Thoracic aorta (tissue), 2 donors: ENCODE measurements at places on chromosomes 7 and 10. TPM values are rescaled to one million over a fixed set of nuclear protein-coding genes. Genes with fewer than 3 reads are reported as not detected.

The FAM185A gene
- 22.4 TPM for total RNA-seq

DNA sequence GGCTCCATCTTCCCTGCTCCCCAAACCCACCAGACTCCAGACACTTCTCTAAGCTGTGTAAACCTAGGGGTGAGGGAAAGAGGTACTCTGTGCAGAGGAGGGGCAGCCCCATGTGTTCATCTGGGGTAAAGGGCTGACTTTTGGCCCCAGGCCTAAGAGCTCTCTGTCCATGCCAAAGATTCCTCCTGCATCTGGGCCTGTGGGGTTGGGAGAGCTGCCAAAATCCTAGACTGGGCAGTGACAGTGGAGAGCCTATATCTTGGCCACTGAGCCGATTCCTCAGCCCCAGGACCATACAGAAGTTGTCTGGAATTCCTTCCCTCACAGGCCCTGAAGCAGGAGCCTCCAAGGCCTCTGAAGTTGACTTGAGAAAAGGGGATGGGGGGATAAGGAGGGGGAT lies 25.3 kb upstream of the LEP start:
- DNase-seq, result no peak
- no peaks in the 10 kb centered on the region for H3K36me3 ChIP-seq
- H3K27ac ChIP-seq, result no peak overlapping the region
- H3K4me3 ChIP-seq, result no peak overlapping the region

DNA sequence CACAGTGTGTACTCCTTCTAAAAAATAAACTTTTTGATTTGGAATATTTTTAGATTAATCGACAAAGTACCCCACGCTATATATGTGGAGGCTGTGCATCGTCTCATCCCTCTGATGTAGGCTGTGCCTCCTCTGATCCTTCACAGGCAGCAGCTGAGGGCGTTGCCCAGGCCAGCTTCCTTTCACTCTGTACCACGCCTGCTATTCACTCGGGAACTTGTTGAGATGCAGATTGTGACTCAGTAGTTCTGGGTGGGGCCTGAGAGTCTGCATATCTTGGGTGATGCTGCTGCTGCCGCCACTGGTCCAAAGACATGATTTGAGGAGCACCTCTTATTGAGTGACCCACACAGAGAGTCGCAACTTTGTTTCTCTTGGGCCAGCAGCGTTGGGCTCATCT lies 7.9 kb upstream of the C10orf120 start:
- H3K36me3 ChIP-seq, result no peaks in the 10 kb centered on the region
- no peaks in the 10 kb centered on the region for H3K4me1 ChIP-seq
- no peak overlapping the region for H3K27ac ChIP-seq

The AKR1C4 gene
- total RNA-seq, result not detected

DNA sequence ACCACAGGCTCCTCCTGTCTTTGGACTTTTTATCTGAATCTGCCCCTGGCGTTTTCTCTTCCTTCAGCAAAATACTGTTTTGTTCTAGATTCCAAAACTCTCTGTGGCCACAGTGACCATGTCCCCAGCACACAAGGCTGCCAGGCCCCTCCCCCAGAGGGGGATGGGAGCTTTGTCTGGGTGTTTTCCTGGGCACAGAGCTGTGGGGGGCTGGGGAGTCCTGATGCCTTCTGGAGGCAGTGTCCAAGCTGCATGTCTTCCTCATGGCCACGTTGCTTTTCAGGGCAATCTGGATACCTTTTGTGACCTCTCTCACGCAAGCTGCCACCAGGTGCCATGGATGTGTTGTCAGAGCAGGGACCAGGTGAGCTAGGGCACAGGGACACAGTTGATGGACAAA lies 26.2 kb downstream of the ANTXRL start:
- DNase-seq, result no peak
- no peaks in the 10 kb centered on the region for H3K36me3 ChIP-seq
- no peak overlapping the region for H3K27ac ChIP-seq
- H3K4me3 ChIP-seq, result no peak overlapping the region
- no peaks in the 10 kb centered on the region for H3K27me3 ChIP-seq
- H3K4me1 ChIP-seq, result no peaks in the 10 kb centered on the region

DNA sequence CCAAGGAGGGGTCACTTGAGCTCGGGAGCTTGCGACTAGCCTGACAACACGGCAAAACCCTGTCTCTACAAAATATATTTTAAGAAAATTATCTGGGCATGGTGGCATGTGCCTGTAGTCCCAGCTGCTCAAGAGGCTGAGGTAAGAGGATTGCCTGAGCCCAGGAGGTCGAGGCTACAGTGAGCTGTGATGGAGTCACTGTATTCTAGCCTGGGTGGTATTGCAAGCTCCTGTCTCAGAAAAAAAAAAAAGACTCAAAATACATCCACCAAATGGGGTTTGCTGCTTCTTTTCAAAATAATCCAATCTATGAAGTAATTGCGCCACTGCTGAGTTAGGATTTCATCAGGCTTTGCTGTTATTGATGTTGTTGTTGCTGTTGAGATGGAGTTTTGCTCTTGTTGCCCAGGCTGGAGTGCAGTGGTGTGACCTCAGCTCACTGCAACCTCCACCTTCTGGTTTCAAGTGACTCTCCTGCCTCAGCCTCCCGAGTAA lies 11.1 kb upstream of the VIM start:
- H3K36me3 ChIP-seq, result no peaks in the 10 kb centered on the region
- peaks cover 38% of the 10 kb centered on the region for H3K4me1 ChIP-seq
- H3K27me3 ChIP-seq, result no peaks in the 10 kb centered on the region
- peak overlapping the region; percentile 84 for H3K27ac ChIP-seq
- peak overlapping the region; percentile 25 for H3K4me3 ChIP-seq
- no peak for DNase-seq

The HSPA14 gene
- total RNA-seq, result 16.0 TPM

The CDC14C gene
- total RNA-seq, result not detected

DNA sequence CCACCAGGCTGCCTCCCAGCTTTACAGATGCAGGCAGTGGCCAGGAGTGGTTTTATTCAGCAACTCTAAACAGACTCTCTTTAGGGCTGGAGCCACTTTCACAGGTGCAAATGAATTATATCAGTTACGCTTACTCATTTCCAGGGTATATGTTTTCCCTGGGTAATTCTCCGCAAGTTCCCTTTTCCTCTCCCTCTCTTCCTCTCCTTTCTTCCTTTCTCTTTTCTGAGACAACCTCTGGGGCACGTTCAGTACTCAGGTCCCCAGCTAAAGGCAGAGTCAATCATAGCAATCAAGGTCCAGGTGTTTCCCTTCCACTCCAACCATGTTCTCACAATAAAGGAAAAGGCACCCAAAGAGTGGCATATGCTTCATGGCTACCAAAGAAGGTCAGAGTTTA lies 41.3 kb downstream of the PDLIM1 start:
- H3K4me1 ChIP-seq, result peaks cover 35% of the 10 kb centered on the region
- peak overlapping the region; percentile 81 for H3K27ac ChIP-seq
- DNase-seq, result no peak
- H3K27me3 ChIP-seq, result no peaks in the 10 kb centered on the region
- H3K36me3 ChIP-seq, result peaks cover 18% of the 10 kb centered on the region

GRCh38 chr10:103184615-103185014 lies 8.5 kb downstream of the NT5C2 start:
- DNase-seq, result no peak
- H3K4me1 ChIP-seq, result peaks cover 88% of the 10 kb centered on the region
- H3K27ac ChIP-seq, result peak overlapping the region; percentile 21
- H3K36me3 ChIP-seq, result peaks cover 7% of the 10 kb centered on the region
- peak overlapping the region; percentile 44 for H3K4me3 ChIP-seq

GRCh38 chr10:112852306-112852705 lies 97.7 kb upstream of the TCF7L2 start:
- H3K36me3 ChIP-seq, result no peaks in the 10 kb centered on the region
- no peak overlapping the region for H3K27ac ChIP-seq
- no peak for DNase-seq
- no peak overlapping the region for H3K4me3 ChIP-seq
- H3K4me1 ChIP-seq, result no peaks in the 10 kb centered on the region
